ENCODE measurements at places on chromosomes 13 and 19.

DNA sequence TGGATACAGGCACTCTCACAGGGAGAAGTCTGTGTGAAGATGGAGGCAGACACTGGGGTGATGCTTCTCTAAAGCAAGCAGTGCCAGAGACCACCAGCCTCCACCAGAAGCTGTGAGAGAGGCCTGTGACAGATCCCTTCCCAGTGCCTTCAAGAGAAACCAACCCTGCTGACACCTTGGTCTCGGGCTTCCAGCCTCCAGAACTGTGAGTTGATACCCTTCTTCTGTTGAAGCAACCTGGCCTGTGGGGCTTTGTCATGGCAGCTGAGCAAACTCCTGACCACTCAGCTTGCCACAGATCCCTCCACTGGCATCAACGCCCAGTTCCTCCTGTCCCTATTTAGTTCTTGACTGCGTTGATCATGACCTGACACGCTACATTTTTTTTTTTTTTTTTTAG, 29.0 kb downstream of the ELAVL1 start:
- DNase-seq, result no peak

DNA sequence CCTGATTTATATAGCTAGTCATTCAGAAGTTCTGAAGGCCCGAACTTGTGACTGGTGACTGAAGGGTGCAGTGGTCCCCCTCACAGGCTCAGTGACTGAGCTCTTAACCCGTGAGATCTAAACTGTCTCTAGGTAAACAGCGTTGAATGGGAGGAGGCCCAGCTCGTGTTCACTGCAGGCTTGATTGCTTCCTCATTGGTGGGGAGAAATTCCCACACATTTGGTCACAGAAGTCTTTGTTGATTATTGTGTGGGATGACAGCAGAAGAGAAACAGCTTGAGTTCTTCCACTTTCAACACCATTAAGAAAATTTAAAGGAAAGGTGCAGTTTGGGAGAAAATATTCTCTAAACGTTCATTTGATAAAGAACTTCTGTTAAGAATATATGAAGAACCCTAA, 1178.0 kb downstream of the UQCRFS1 start:
- no peak for DNase-seq

GRCh38 chr19:19062454-19063182, 1.2 kb upstream of the SLC25A42 start:
- DNase-seq, result no peak

GRCh38 chr13:113647351-113648215, 10.4 kb downstream of the ATP4B start:
- DNase-seq, result no peak

- no peak for DNase-seq
Measured at GRCh38 chr13:111866731-111867245, 200.2 kb upstream of the SOX1 start.

DNA sequence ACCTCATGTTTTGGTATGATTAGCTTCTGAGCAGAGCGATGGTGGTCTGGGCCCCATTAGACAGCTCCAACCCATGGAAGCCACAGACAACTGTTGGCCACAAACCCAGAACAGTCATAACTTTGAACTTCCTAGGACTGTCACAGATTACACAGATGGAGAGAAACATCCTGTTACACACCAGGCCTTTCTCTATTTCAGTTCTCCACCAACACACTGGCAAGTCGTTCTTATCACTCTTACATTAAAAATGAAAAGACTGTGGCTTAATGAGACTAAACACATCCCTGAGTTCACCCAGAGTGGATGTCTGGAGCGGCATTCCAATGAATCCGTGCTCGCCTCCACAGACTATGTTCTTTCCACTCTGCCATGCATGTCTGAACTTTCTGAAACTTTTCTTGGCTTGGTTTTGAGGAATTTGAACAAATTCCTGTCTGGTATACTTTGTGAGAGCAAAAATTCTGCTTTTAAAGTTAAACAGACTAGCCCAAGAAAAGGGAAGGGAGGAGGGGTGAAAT, 109.1 kb downstream of the NALCN start:
- no peak for DNase-seq

GRCh38 chr13:25529425-25529824, 157.7 kb downstream of the ATP8A2 start:
- DNase-seq, result no peak

- DNase-seq, result no peak
Measured at GRCh38 chr13:32910530-32910929, 105.7 kb upstream of the KL start.

DNA sequence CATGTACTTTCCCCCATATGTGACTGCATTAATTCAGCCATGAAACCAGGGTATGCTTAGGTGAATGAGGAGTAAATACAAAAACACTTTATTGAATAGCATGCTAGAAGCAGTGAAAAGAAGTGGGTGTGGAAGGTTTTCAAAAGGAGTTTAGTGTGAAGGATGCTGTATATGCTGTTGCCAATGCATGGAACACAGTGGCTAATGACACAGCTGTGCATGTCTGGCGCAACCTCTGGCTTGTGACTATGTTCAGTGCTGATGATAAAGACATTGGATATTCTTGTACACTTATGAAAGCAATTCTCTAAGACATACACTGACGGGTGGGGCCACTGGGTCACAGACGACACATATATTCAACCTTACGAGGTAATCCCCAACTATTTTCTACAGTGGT, 55.2 kb downstream of the SOX21 start:
- no peak for DNase-seq

DNA sequence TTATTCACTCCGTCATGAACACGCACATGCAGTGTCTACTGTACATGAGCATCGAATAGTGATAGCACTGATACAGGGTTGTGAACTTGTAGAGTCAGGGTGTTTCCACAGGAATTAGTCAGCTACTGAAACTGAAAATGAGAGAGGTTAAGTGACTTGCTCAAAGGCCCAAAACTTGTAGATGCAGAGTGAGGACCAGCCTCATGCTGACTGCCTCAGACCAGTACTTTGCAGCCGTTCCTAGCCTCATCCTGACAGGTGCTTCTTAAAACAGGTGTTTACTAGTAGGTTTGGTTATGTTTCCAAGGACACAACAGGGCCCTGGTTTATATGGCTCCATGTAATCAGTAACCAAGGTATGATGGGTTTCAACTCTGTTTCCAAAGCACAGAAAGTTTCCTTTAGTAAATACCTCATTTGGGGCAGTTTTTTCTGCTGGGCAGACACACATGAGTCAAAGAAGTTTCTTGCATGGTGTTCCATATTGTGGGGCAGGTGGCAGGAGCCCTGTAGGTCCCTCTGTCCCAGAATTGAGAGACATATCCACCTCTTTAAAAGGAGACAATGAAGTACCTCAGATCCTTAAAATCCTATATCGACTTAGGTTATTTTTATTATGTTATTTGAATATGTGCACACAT, 16.0 kb downstream of the FGF9 start:
- DNase-seq, result no peak

DNA sequence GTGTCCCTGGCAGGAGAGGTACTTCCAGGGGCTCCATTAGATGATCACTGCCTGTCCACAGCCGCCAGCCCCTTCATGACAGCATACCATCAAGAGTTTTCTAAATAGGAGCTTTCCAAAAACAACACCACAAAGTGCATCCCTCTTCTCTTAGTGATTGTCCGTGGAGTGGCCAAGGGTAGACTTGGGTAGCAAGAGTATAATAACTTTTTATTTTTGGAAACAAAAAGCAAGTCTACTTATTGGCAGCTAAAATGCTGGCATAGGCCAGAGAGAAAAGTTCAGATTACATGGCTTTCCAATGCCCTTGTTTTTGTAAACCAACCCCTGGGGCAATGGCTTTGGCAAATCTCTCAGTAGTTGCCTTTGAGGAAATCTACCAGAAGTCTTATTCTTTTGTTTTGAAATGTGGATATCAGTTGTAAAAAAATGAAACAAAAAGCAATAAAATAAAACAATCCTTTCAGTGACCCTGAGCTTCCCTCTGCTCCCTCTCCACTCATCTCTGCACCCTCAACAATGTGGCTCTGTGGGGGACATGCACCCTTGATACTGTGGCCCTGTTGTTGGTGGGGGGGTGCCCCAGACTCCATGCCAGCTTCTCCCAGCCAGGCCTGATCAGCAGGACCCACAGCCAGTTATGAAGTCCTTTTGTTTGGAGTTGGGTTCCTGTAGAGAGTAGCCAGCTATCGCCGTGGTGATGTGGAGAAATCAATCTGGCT, 294.1 kb downstream of the DLEU7 start:
- DNase-seq, result no peak

DNA sequence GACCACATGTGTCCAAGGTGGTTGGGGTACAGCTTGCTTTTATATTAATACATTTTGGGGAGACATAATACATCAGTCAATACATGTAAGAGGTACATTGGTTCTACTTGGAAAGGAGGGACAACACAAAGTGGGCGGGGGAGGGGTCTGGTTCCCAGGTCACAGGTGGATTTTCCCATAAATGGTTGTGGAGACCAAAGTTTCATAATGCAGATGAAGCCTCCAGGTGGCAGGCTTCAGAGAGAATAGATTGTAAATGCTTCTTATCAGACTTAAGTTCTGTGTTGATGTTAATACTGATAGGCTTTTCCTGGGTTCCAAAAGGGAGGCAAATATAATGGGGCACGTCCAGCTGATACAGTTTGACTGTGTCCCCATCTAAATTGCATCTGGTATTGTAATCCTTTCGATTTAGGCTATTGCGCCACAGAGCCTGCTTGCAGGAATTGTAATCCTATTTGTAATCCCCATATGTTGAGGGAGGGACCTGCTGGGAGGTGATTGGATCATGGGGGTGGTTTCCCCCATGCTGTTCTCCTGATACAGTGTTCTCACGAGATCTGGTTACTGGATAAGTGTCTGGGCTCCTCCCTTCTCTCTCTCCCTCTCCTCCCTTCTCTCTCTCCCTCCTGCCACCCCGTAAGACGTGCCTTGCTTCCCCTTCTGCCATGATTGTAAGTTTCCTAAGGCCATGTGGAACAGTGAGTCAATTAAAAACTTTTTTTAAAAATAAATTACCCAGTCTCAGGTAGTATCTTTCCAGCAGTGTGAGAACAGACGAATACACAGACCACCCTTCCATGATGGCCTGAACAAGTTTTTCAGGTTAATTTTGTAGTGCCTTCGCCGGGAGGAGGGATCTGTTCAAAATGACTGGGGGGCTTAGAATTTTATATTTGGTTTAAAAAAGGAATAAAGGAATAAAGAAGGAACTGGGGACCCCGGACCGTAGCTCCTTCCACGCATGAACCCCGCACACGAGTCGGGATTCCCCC, 44.9 kb downstream of the ZNF823 start:
- no peak for DNase-seq

DNA sequence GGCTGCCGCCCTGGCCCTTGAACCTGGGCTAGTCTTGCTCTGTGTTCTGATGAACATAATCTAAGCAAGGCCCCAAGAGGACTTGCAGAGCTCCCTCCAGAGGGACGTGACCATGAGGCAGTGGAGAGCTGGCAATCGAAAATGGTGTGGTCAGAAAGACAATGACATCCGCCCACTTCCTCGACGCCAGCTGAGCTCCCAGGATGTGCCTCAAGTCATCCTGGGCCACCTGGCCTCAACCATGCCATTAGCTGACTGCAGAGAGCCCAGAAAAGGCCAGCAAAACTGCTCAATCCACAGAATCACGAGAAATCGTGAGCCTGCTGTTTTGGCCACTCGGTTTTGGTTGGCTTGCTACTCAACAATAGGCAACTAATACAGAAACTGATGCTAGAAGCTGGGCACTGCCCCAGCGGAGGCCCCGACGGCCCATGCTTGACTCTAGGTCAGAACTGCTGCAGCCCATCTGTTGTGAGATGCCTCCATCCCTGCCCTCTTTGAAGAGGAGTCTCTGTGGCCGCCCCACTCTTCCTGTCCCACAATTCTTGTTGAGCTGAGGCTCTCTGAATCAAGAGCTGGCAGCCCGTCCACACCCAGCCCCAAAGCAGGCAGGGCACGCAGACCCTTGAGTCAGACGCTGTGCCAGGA, 53.3 kb downstream of the STK24 start:
- DNase-seq, result no peak

DNA sequence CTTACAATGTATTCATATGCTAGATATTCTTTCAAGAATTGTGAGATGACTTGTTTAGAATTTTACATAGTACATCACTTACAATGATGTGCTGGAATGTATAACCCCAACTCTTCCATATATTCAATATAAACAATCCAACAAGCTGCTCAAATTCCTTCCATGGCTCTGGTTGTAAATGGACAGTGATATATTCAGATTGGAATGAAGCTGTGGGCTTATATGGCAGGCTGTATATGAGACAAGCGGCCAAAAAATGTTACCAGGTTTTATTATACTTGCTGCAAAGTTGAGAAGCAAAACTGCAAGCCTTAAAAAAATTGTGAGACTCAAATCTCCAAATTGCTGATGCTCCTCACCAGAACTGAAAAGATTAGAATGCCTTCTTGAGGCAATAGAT, 83.6 kb upstream of the KLF12 start:
- no peak for DNase-seq

GRCh38 chr19:33670398-33670797, 48.6 kb downstream of the CHST8 start:
- DNase-seq, result no peak

- no peak for DNase-seq
Measured at GRCh38 chr13:106372199-106373155, 163.0 kb downstream of the EFNB2 start.

DNA sequence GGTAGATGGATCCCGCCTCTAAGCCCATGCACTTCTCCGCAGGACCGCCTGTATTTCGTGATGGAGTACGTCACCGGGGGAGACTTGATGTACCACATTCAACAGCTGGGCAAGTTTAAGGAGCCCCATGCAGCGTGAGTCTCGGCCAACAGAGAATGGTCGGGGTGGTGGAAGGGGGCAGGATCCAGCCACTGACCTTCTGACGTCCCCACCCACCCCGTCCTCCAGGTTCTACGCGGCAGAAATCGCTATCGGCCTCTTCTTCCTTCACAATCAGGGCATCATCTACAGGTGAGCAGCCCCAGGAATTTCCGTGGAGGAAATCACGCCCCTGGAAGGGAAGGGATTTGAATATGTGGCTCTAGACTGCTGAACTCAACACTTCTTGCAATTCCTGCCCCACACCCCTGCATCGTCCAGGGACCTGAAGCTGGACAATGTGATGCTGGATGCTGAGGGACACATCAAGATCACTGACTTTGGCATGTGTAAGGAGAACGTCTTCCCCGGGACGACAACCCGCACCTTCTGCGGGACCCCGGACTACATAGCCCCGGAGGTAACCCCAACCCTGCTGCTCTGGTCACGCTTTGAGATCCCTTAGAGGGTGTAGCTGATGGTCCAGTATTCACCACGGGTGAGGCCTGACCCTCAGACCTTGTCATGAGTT, 8.8 kb upstream of the CACNG7 start:
- no peak for DNase-seq

GRCh38 chr13:41196620-41197019, 2.3 kb upstream of the KBTBD7 start:
- no peak for DNase-seq

Measured in activated CD4-positive, alpha-beta T cell treated with anti-CD3 and anti-CD28 coated beads, Interleukin-2, amount 50 U/mL, for 24 hours (primary cell).